Neuronal stem cell (in vitro differentiated cells): ENCODE measurements at places on chromosomes 3 and 15.

GRCh38 chr3:183192650-183193300 is 30.2 kb upstream of the LAMP3 start:
- no peaks in the 10 kb centered on the region for H3K27me3 ChIP-seq
- no peak overlapping the region for H3K4me3 ChIP-seq
- H3K27ac ChIP-seq: no peak overlapping the region
- no peaks in the 10 kb centered on the region for H3K4me1 ChIP-seq
- DNase-seq: no peak

DNA sequence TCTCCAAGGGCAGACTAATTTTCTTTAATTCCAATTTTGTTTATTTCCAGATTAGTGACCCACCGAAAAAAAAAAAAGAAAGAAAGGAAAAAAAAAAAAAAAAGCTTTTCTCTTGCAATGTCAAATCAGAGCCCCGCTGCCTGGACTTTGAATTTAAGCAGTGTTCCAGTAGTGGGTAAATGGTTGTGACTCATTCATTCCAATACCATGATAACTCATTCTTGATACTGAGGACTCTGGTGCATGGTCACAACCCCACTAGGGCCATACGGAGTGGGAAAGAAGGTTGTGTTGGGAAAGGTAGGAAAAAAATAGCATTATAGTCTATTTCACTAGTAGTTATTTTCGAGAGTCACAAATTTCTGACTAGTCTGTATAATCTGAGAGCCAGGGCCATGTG is 59.1 kb upstream of the COL8A1 start:
- DNase-seq: no peak
- no peak overlapping the region for H3K27ac ChIP-seq
- H3K4me3 ChIP-seq: no peak overlapping the region
- H3K27me3 ChIP-seq: no peaks in the 10 kb centered on the region
- H3K36me3 ChIP-seq: no peaks in the 10 kb centered on the region
- no peaks in the 10 kb centered on the region for H3K4me1 ChIP-seq

DNA sequence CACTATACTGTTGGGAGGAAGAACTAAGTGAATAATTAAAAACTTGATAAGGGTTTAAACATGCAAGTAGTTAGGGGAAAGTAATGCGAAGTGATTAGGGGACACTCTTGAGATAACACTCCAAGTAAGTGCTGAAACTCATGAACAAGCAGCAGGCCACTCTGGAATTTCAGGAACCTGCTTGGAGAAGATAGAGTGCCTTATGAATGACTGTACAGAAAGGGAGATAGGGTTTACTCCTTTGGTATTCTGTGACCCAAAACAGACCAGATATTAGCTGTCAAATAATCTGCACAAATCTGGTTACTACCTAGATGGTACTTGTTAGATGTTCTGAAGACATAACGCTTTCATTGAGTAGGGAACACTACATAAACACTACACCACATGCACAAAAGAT is 85.6 kb downstream of the FRMD4B start:
- H3K4me3 ChIP-seq: no peak overlapping the region
- no peak overlapping the region for H3K27ac ChIP-seq
- peaks cover 7% of the 10 kb centered on the region for H3K4me1 ChIP-seq
- no peaks in the 10 kb centered on the region for H3K27me3 ChIP-seq
- DNase-seq: no peak

DNA sequence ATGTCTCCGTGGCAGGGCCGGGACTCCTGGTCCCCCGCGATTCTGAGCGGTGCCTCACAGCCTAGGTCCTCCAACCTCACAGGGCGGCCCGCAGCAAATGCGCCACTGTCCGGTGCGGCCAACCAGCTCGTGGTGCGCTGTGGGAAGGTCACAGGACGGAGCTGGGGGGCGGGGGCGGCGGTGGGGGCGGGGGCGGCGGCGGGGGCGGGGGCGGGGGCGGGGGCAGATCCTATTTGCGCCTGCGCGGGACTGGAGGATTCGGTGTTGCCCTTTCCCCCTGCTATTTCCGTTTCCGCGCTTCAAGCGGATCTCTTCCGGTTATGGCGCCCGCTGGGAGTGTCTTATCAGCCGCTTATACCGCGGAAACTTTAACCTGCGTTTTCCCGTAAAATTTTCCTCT is 106.7 kb upstream of the SNRPN start:
- no peak overlapping the region for H3K4me3 ChIP-seq
- peak overlapping the region; percentile 59 for H3K27ac ChIP-seq
- no peaks in the 10 kb centered on the region for H3K27me3 ChIP-seq
- H3K4me1 ChIP-seq: no peaks in the 10 kb centered on the region
- H3K36me3 ChIP-seq: no peaks in the 10 kb centered on the region

DNA sequence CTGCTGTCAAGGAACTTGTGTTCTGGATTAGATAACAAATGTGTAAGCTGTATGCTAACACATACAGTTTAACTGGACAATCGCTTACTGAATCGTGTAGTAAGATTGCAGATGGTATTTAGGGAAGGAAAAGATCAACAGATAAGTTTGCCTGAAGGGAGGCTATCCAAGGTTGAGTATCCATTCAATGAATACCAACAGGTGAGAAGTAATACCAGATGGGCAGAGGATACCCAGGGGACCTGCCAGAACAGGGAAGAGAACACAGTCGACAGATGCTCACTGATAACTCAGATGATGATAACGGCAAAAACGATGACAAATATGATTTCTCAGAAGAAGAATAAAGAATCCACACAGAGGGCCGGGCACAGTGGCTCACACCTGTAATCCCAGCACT is 3.2 kb upstream of the UACA start:
- no peak for DNase-seq
- no peak overlapping the region for H3K27ac ChIP-seq
- H3K4me1 ChIP-seq: peaks cover 6% of the 10 kb centered on the region

DNA sequence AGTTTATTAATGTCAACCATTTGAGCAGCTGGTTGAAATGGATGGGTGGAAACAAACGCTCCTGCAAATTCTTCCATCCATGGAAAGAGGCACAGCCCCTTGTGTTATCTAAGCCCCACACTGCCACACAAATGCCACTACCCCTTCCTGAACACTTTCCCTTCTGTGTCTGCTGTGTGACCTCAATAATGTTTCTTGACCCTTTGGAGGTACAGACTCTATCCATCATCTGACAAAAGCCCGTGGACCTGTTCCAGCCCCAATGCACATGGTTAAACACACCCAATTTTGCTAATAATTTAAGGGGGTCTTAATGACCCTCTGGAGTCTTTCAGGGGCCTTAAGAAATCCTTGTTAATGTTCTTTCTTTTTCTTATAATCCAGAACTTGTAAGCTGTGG is 482.2 kb upstream of the CFAP20DC start:
- no peak for DNase-seq
- H3K4me3 ChIP-seq: no peak overlapping the region
- H3K36me3 ChIP-seq: no peaks in the 10 kb centered on the region
- H3K27me3 ChIP-seq: no peaks in the 10 kb centered on the region
- no peak overlapping the region for H3K27ac ChIP-seq
- no peaks in the 10 kb centered on the region for H3K4me1 ChIP-seq

DNA sequence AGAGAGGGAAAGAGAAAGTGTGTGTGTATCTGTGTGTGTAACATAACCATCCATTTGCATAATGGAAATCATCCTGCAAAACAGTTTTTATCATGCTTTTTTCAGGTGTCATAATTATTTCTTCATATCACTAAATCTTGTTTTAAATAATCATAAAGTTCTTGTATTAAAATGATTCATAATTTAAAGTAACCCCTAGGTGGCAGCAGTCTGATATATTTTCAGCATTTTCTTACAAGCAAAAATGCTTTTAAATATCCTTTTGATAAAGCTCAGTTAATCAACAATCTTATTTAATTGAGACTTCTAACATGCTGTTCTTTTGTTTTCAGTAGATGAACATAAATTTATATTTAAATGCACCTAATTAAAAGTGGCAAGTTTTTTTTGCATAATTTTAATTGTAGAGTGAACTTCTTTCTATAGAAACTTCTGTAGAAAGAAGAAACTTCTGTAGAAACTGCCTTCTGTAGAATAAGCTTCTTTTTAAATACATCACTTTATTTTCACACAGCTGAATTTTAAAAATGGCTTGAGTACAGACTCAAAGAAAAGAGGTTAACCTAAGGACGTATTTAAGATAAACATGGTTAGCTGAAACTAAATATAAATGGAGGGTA is 72.5 kb downstream of the OPA1 start:
- DNase-seq: no peak
- no peak overlapping the region for H3K27ac ChIP-seq
- no peak overlapping the region for H3K4me3 ChIP-seq
- peaks cover 98% of the 10 kb centered on the region for H3K36me3 ChIP-seq
- no peaks in the 10 kb centered on the region for H3K4me1 ChIP-seq

DNA sequence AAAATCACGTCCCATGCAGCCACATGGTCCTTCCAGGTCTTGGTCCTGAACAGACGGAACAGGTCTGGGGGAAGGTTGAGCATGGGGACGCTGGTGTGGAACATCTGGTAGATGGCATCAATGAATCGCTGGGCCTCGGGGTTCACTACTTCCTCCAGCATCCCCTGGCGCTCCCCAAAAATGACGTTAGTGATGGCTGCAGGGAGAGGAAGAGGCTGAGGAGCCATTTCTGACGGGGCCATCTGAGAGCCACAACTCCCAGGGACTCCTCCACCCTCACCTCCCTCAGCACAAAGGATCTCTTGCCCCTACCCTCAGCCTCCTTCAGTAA is 23.7 kb downstream of the CYP11A1 start:
- H3K4me3 ChIP-seq: no peak overlapping the region
- H3K36me3 ChIP-seq: no peaks in the 10 kb centered on the region
- no peak overlapping the region for H3K27ac ChIP-seq
- peaks cover 2% of the 10 kb centered on the region for H3K4me1 ChIP-seq
- DNase-seq: no peak

- H3K27ac ChIP-seq: peak overlapping the region; percentile 77
- H3K36me3 ChIP-seq: no peaks in the 10 kb centered on the region
- no peak for DNase-seq
- H3K27me3 ChIP-seq: no peaks in the 10 kb centered on the region
- H3K4me3 ChIP-seq: peak overlapping the region; percentile 97
- H3K4me1 ChIP-seq: peaks cover 14% of the 10 kb centered on the region
These were observed 960 bp upstream of the KLF13 start for GRCh38 chr15:31325595-31326155.

- H3K4me1 ChIP-seq: no peaks in the 10 kb centered on the region
- H3K36me3 ChIP-seq: no peaks in the 10 kb centered on the region
- no peak overlapping the region for H3K4me3 ChIP-seq
- DNase-seq: no peak
These were observed 378.9 kb upstream of the ALCAM start for GRCh38 chr3:104987859-104988258.

DNA sequence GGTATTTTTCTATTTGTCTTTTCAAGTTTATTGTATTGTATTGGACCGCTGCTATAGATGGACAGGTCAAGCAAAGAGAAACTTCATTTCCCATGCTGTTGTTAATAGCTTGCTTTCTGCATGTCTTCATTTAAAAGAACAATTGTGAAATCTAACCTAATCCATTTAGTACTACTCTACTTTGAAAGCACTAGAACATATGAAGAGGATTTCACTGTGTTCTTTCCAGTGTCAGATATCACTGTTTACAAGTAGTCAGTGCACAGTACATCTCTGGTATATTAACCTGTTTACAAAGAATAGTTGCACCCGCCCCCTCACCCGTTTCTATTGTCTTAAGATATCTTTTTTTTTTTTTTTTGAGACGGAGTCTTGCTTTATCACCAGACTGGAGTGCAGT is 21.8 kb upstream of the EDEM1 start:
- H3K4me1 ChIP-seq: peaks cover 8% of the 10 kb centered on the region
- no peak for DNase-seq
- no peaks in the 10 kb centered on the region for H3K27me3 ChIP-seq
- no peaks in the 10 kb centered on the region for H3K36me3 ChIP-seq

GRCh38 chr3:52532838-52533622 is 627 bp downstream of the NT5DC2 start:
- no peaks in the 10 kb centered on the region for H3K27me3 ChIP-seq
- H3K36me3 ChIP-seq: peaks cover 16% of the 10 kb centered on the region
- H3K27ac ChIP-seq: peak overlapping the region; percentile 25
- peak overlapping the region; percentile 95 for H3K4me3 ChIP-seq

GRCh38 chr3:57840473-57840872 is 84.4 kb downstream of the SLMAP start:
- H3K4me3 ChIP-seq: no peak overlapping the region
- no peak overlapping the region for H3K27ac ChIP-seq
- H3K36me3 ChIP-seq: no peaks in the 10 kb centered on the region
- no peaks in the 10 kb centered on the region for H3K27me3 ChIP-seq
- no peaks in the 10 kb centered on the region for H3K4me1 ChIP-seq
- no peak for DNase-seq

GRCh38 chr15:73683257-73683776 is 866 bp upstream of the CD276 start:
- H3K27ac ChIP-seq: peak overlapping the region; percentile 93
- no peaks in the 10 kb centered on the region for H3K36me3 ChIP-seq
- H3K4me1 ChIP-seq: peaks cover 16% of the 10 kb centered on the region
- DNase-seq: no peak

- H3K4me3 ChIP-seq: no peak overlapping the region
- no peaks in the 10 kb centered on the region for H3K27me3 ChIP-seq
- H3K36me3 ChIP-seq: no peaks in the 10 kb centered on the region
- no peak for DNase-seq
These were observed 166.2 kb upstream of the TBC1D5 start for GRCh38 chr3:17908399-17909191.

GRCh38 chr15:67125589-67126502 is 60.4 kb downstream of the SMAD3 start:
- DNase-seq: no peak
- H3K4me1 ChIP-seq: peaks cover 12% of the 10 kb centered on the region
- no peaks in the 10 kb centered on the region for H3K27me3 ChIP-seq
- no peak overlapping the region for H3K27ac ChIP-seq
- peaks cover 4% of the 10 kb centered on the region for H3K36me3 ChIP-seq
- H3K4me3 ChIP-seq: no peak overlapping the region

DNA sequence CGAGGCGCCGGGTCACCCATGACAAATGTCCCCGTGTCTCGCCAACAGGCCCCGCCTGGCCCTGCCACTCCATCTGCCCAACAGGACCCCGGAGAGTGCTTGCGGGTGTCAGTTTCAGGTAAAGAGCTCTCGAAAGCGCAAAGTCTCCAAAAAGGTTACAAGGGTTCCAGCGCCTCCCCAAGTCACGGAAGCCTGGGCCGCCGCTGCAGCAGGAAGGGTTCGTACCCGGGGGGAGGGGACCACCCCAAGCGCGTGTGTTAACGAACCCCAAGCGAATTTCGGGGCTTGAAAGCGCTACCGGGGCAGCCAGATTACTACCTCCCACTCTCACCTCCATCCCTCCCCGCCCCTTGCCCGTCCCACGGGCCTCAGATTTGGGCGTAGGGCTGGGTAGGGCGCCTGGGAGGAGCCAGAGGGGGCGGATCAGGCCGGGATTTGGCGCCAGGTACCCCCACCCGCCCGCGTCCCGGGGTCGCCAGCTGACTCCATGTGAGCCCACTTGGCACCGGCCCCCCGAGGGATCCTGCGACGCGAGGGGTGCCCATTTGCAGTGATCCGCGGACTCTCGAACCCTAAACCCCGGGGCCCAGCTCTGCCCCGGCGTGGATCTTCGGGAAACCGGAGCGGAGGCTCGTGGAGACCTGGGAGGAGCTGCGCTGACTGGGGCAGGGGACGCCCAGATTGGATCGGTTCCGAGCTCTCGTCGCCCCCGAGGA is 85.9 kb downstream of the NR2F2 start:
- H3K4me1 ChIP-seq: peaks cover 11% of the 10 kb centered on the region
- no peak overlapping the region for H3K27ac ChIP-seq
- H3K27me3 ChIP-seq: peaks cover 100% of the 10 kb centered on the region
- H3K4me3 ChIP-seq: no peak overlapping the region
- DNase-seq: no peak

- DNase-seq: peak; percentile 23
- H3K36me3 ChIP-seq: no peaks in the 10 kb centered on the region
- no peak overlapping the region for H3K27ac ChIP-seq
- H3K4me1 ChIP-seq: no peaks in the 10 kb centered on the region
These were observed 751.7 kb upstream of the GOLIM4 start for GRCh38 chr3:168847291-168847883.
